Right atrium auricular region (tissue), 2 donors: ENCODE measurements at places on chromosomes 4 and X.

GRCh38 chr4:68167706-68168105 lies 38.0 kb upstream of the TMPRSS11F start:
- no peak overlapping the region for H3K4me3 ChIP-seq
- H3K36me3 ChIP-seq: no peaks in the 10 kb centered on the region
- no peaks in the 10 kb centered on the region for H3K4me1 ChIP-seq
- no peak overlapping the region for H3K27ac ChIP-seq

- H3K27ac ChIP-seq: no peak overlapping the region
- H3K36me3 ChIP-seq: no peaks in the 10 kb centered on the region
- H3K27me3 ChIP-seq: no peaks in the 10 kb centered on the region
- H3K4me3 ChIP-seq: no peak overlapping the region
Observed at GRCh38 chr4:150867148-150867547, 147.9 kb downstream of the LRBA start.

DNA sequence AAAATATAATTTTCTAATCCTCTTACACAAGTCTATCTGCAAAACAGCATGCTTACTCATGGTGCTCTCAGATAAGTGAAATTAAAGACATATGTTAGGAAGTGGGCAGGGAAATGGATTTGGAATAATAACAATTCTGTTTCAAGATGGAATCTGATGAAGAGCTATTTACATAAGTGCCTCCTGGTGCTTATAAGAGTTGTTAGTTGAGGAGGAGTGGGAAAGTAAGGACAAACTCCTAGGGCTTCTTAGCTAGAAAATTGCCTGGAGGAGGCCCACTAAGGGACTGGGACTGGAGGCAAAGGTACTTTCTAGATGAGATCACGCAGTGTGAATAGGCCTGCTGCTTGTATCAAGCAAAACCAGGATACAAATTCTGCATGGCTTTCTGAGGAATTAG lies 939.8 kb downstream of the GLUD2 start:
- H3K27ac ChIP-seq: no peak overlapping the region
- no peak for DNase-seq
- H3K4me3 ChIP-seq: no peak overlapping the region
- no peaks in the 10 kb centered on the region for H3K36me3 ChIP-seq

DNA sequence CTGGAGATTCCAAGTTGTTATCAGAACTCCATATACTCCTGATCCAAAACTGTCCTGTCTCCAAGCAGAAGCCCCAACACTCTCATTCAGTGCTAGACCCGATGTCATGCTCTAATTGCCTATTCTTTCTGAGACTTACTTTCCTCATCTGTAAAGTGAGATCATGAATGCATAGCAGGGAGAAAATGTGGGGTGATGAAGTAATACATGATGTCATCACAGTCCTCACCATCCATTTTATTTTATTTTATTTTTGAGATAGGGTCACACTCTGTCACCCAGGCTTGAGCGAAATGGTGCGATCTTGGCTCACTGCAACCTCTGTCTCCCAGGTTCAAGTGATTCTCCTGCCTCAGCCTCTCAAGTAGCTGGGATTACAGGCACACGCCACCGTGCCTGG lies 1554.0 kb upstream of the ADGRL3 start:
- H3K4me1 ChIP-seq: no peaks in the 10 kb centered on the region
- DNase-seq: no peak
- H3K4me3 ChIP-seq: no peak overlapping the region
- H3K36me3 ChIP-seq: no peaks in the 10 kb centered on the region
- no peak overlapping the region for H3K27ac ChIP-seq

GRCh38 chr4:149796381-149796780 lies 19.3 kb downstream of the IQCM start:
- no peaks in the 10 kb centered on the region for H3K36me3 ChIP-seq
- H3K4me1 ChIP-seq: no peaks in the 10 kb centered on the region
- no peak overlapping the region for H3K4me3 ChIP-seq
- no peak for DNase-seq

- H3K4me3 ChIP-seq: no peak overlapping the region
- no peaks in the 10 kb centered on the region for H3K4me1 ChIP-seq
- no peak overlapping the region for H3K27ac ChIP-seq
- H3K36me3 ChIP-seq: no peaks in the 10 kb centered on the region
- no peak for DNase-seq
- H3K27me3 ChIP-seq: no peaks in the 10 kb centered on the region
Observed at GRCh38 chrX:65971151-65971550, 68.7 kb downstream of the VSIG4 start.

GRCh38 chr4:177080388-177080787 lies 229.3 kb upstream of the NEIL3 start:
- H3K4me3 ChIP-seq: no peak overlapping the region
- H3K36me3 ChIP-seq: no peaks in the 10 kb centered on the region
- H3K4me1 ChIP-seq: no peaks in the 10 kb centered on the region
- H3K27ac ChIP-seq: no peak overlapping the region

DNA sequence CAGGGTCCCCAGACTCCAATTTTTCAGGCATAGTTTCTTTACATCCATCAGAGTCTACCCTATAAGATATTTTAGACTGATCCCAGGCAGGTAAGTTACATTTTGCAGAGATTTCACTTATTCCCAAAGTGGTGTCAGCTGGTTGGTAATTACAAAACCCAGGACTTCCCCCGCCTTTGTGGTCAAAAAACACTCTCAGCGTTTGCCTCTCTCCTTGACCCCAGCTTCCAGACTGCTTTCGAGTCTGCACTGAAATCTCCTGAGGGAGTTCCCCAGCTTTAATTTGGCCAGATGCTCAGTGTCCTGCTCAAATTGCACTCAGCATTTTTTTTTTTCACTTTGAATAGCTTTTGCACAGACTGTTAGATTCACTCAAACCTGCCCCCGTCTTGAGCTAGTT lies 11.2 kb upstream of the AMOT start:
- H3K27ac ChIP-seq: no peak overlapping the region
- no peak for DNase-seq
- H3K36me3 ChIP-seq: no peaks in the 10 kb centered on the region
- no peaks in the 10 kb centered on the region for H3K4me1 ChIP-seq
- no peaks in the 10 kb centered on the region for H3K27me3 ChIP-seq
